Hepatocyte (in vitro differentiated cells): ENCODE measurements at places on chromosomes 6 and 20. TPM values are rescaled to one million over a fixed set of nuclear protein-coding genes. Genes with fewer than 3 reads are reported as not detected.

Gene MAFB
- 3.4 and 3.7 TPM in 2 replicates for total RNA-seq

Gene CALHM4
- total RNA-seq, result not detected in 2 replicates

Gene CAGE1
- total RNA-seq, result 0.17 TPM in 1 of 2 replicates, not detected in the other

Gene PSMF1
- total RNA-seq, result 65.2 and 97.3 TPM in 2 replicates

Gene PLAGL2
- total RNA-seq, result 41.1 and 44.6 TPM in 2 replicates

Gene GJA10
- total RNA-seq, result 0.24 TPM in 1 of 2 replicates, not detected in the other

GRCh38 chr6:16761471-16762267 is 409 bp upstream of the ATXN1 start:
- peak; percentile 95 for DNase-seq

GRCh38 chr20:63843222-63843621 is 12.2 kb upstream of the ZBTB46 start:
- no peak for DNase-seq

DNA sequence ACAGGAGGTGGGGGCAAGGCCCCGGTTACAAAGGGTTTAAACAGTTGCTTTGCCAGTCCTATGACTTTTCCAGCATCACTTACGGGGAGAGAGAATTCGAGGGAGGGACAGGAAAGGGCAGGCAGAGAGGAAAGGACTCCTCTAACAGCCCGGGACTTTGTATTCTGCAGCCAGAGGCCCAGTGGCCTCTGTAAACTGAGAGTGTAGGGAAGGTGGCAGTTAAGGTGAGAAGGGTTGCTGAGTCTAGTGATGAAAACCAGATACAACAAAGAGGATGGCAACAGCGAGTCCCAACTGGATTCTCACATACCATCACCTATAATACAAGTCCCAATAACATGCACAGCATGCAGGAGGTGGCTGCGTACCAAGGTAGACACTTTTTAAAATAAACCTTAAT is 13.5 kb downstream of the PLAGL2 start:
- DNase-seq, result no peak

DNA sequence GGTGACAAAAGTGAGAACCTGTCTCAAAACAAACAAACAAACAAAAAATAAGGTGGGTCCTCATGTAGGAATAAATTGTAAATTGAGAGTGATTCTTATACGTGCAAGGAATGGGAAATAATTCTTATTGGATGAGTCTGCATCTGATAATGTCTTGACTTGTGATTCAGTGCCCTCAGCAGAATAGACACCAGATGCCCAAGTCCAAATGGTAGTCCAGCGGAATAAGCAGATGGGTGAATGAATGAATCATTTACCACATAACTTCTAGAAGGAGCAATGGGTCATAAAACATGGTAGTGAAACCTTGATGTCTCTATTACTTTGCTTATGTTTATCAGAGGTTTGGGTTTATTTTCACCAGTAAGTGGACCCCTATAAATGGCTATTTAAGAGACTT is 747.7 kb downstream of the PHF3 start:
- no peak for DNase-seq

- no peak for DNase-seq
Measured at GRCh38 chr6:132395015-132395597, 6.2 kb downstream of the MOXD1 start.

- no peak for DNase-seq
Measured at GRCh38 chr20:54524849-54525248, 49.5 kb downstream of the DOK5 start.

GRCh38 chr6:154815938-154816820 is 83.0 kb downstream of the SCAF8 start:
- DNase-seq, result no peak

DNA sequence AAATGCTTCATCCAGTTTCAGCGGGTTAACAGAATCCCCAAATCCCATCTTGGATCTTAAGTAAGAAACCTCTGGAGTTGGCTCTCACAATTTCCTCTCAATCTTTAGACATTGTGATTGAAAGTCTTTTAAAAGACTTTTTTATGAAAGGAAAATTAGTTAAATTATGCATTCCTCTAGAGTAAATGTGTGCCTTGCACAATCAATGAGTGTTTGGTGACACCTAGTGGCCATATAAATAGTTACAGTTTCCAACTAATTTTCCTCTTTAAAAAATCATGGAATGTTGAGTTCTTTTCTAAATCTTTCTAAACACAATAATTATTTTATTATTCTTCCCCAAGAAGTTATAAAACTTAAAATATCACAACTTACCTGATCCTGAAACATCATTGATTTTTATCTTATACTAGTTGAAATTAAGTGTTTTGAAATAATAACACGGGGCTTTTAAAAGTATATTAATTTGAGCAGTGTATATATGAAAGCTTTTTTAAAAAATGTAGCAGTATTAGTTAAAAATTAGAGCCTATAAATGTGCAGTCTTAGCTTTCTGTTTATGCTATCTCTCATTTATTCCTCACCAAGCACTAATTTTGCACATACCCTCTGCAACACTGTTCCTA is 66.4 kb downstream of the PKHD1 start:
- DNase-seq, result peak; percentile 49

DNA sequence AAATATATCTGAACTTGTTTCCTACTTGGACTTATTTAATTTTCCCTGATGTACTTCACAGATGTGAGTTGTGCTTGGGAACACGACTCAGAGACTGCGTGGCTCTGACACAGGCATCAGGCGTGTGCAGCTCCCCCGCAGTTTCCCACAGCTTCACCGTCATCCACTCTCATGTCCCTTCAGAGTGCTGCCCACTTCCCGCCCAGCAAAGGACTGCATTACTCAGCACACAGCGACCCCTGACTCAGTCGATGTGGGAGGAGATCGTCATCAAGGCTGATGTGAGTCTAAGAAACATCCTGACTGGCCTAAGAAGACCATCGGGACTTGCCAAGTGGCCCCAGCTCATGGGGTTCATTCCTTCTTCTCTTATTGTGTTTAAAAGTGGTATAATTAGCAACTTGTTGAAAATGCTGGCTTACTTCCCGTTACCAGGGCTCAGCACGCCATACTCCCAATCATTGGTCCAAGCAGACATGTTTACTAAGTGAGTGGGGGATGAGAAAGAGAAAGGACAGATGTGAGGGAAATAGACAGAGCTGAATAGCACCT is 539.4 kb upstream of the JARID2 start:
- peak; percentile 30 for DNase-seq

- DNase-seq, result no peak
Measured at GRCh38 chr20:24630486-24631172, 161.2 kb downstream of the SYNDIG1 start.

DNA sequence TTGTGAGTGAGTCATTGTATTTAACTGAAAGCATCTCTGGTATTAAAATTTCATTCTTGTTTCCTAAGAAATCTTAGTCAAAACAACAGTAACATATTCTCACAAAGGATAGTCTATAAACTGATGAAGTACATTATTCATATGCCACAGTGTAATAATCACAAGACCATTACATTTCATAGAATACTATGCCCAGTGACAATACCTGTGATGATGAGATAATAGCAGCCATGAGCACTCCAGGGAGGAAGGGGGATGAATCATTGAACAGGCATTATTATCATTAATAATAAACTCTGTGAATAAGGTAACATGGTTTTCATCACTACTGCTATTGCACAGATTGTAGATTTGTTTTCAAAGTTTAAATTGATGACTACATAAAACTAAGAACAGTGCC is 667.9 kb downstream of the EPM2A start:
- no peak for DNase-seq

DNA sequence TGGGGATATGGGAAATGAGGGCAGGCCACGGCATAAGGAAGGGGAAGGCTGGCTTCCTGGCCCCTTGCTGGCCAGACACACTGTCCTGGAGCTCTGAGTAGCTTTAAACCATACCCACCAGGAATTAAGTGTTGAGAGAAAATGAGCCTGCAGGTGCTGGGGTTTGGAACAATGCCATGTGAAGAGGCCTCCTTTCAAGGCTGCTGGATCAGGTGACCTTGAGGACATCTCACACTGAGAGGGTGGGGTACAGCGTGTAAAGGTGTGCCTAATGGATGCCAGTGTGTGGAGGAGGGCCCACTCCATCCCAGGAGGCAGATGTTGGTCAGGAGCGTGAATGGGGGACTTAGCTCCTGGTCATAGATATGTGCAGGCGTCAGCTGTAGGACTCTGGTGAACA is 74.8 kb upstream of the MLN start:
- no peak for DNase-seq

DNA sequence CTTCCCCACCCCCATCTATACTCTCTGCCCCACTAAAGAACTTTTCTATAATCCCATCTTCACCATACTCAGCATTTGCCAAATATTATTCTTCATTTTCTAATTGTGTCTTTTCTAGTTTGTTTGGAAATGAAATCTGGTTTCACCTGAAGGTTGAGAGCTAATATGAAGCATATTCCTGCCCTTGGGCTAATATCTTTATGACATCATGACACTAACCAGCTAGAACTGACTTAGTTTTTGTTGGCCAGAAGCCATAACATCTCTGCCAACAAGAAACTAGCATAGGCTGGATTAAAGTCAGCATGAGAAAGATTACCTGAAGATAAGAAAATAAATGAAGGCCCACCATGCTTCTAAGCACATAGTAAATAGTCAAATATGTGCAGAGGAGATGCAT is 16.7 kb downstream of the UNC5CL start:
- peak; percentile 42 for DNase-seq
